ENCODE measurements at places on chromosomes 7 and 10.

DNA sequence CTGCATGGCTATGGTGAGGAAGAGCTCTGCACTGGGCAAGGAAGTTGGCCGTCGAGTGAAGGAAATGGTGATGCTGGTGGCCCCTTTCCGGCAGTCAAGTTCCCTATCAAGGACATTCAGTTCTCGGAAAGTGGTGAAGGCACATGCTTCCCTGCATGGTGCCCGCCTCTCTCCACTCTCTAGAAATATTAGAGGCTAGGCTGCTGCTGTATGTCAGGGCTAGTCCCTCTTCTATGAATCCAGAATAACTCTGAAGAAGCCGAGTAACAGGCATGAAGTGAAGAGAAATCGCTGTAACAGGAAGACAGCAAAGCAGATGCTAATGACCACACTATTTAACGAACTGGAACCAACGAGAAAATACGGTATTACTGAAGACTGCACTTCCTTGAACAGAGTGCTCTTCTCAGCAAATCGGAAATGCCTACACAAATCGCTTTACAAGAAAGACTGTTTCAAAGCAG, 5.4 kb downstream of the IDI1 start:
- no peak for DNase-seq

- DNase-seq, result no peak
These were observed 90.0 kb downstream of the CHCHD3 start for GRCh38 chr7:132991615-132992587.

- no peak for DNase-seq
These were observed 22.0 kb upstream of the ANLN start for GRCh38 chr7:36367561-36368077.

DNA sequence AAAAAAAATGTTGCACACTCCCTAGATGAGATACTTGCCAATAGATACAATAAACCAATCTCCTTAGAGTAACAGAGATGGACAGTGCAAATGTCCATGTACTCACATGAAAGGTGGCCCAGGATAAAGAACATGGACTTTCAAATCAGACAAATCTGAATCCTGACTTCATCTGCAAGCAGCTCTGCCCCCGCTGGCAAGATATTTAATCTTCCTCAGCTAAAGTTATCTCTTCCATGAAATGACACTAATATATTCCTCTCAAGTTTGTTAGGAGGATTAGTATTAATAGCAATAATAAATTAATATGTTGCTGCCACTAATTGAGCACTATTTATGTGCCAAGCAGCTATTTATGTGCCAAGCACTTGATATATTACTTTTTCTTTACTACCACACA, 148.6 kb upstream of the YAE1 start:
- DNase-seq, result no peak

DNA sequence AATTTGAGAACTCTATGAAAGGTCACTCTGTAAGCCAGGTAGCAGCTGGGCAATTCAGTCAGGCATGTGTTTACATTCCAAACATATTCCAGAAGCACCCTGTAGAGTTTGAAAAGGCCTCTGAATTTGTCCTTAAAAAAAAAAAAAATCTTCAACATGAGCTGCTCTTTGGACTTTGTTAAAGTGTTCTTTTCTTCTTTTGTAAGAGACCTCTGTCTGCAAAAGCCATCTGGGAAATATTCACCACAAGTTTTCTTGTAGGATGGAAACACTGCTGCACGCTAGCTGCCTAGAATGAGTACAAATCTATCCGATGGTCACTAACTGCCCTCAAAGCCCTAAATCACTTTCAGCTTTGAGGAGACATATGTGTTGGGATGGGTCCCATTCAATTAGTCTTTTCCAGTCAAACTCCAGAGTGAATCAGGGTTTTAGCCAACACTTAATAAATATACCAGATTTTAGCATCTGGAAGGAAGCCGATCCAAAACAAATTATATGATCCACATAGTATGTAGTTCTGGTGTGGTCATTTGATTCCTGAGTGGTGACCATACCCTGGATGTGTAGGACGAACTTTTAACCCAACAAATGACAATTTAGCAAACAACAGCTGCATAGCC, 85.9 kb downstream of the CD36 start:
- no peak for DNase-seq

- DNase-seq, result no peak
These were observed 314.8 kb downstream of the HPSE2 start for GRCh38 chr10:98920807-98921206.

DNA sequence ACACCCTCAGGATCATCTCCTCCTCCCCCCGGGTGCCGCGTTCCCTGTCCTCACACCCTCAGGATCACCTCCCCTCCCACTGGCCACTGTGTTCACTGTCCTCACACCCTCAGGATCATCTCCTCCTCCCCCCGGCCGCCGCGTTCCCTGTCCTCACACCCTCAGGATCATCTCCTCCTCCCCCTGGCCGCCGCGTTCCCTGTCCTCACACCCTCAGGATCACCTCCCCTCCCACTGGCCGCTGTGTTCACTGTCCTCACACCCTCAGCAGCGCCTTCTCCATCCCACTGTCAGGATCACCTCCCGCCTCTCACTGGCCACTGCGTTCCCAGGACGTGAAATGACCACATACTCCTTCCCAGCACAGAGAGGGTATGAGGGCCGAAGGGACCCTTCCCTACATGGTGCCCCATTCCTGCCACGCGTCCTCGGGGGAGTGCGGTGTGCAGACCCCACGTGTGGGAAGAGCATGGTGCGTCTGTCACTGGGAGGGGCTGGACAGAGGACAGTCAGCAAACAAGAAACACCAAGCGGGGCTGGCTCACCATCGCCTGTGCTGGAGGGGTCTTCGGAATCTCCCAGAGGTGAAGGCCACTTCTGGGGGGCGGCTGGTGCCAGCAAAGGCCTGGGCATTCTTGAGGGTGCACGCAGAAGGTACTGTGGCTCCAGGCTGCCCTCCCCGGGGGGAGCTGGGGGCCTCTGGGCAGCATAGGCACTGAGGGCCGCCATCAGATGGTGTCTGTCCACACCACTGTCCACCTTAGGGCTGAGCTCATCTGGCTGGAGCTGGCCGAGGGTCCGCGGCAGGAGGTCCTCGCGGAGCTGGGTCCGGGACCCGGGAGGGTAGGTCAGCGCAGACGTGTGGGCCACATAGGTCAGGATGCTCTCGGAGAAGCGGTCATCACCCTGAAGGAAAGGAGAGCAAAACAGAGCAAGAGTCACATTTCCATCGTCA, 421.0 kb downstream of the PTPRN2 start:
- no peak for DNase-seq

- DNase-seq, result no peak
These were observed 17.3 kb downstream of the CYP2W1 start for GRCh38 chr7:999941-1000935.

- DNase-seq, result no peak
These were observed 355.1 kb downstream of the AUTS2 start for GRCh38 chr7:69953136-69954067.

GRCh38 chr7:5634107-5634950, 147.1 kb downstream of the RNF216 start:
- no peak for DNase-seq

GRCh38 chr10:30943451-30943850, 88.2 kb downstream of the ZNF438 start:
- no peak for DNase-seq

- no peak for DNase-seq
These were observed 47.1 kb upstream of the HYAL4 start for GRCh38 chr7:123797673-123798531.

GRCh38 chr7:142362349-142362748, 104.5 kb upstream of the PRSS58 start:
- DNase-seq, result no peak

Data from activated T-cell treated with anti-CD3 and anti-CD28 coated beads for 48 hours (primary cell).